Astrocyte of the cerebellum (primary cell): ENCODE measurements at places on chromosomes 11 and 22.

DNA sequence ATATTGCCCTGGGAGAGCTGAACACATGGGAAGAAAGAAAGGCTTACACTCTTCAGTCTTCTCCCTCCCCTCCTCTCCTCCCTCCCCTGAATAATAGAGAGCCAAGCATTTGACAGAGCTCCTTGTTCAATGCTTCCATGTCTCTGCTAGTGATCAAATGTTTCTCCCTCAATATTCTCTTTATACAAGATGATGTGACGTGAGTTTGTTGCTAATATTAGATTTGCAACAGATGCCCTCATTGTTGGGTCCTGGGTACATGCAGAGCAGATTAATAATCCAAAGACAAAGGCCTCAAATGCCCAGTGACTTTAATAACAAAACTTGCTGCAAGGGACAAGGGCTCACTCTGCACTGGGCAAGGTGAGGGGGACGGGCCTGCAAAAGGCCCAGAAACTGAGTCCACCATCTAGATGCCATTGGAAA lies 7.1 kb upstream of the ENDOD1 start:
- DNase-seq: no peak

- DNase-seq: no peak
Observed at GRCh38 chr11:112776834-112777233, 184.4 kb upstream of the NCAM1 start.

- DNase-seq: no peak
Observed at GRCh38 chr11:113668255-113668654, 37.9 kb downstream of the TMPRSS5 start.

DNA sequence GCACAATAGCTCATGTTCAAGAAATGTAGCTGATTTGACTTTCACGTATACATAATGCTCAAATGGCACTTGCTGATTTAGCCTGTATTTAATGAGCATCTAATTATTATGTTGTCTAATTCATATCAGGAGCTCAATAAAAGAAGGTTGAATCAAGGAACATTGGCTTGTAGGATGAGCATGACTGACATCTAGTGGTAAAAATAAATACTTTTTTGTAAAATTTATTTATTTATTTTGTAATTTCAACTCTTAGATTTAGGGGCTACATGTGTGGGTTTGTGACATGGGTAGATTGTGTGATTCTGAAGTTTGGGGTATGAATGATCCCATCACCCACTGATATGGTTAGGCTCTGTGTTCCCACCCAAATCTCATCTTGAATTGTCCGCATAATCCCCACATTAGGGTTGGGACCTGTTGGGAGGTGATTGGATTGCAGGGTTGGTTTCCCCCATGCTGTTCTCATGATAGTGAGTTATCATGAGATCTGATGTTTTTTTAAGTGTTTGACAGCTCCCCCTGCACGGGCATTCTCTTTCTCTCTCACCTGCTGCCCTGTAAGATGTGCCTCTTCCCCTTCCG lies 1.7 kb upstream of the OR52E5 start:
- no peak for DNase-seq

DNA sequence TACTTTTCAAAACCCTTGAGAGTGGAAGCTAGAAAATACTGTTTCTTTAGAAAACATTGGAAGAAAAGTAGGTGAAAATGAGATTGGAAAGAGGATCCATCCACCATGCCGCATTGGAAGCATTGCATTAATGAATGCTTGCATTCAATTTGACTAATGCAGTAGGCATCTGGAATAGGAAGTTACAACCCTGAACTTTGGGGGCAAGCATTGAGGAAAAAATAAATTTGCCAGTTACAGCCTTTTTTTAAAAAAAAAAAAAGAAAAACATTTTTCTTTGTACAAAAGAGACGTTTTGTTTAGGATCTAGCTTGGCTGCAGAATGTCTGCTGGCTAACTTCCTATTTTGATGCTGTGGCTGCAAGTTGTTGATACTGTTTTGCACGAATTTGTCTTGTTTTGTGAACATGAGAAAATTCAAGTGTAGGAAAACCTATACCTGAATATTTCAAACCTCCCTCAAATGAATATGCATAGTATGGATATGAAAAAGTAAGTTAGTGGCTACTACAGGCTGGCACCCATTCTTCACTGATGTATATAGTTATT lies 28.1 kb downstream of the RTN3 start:
- DNase-seq: no peak

DNA sequence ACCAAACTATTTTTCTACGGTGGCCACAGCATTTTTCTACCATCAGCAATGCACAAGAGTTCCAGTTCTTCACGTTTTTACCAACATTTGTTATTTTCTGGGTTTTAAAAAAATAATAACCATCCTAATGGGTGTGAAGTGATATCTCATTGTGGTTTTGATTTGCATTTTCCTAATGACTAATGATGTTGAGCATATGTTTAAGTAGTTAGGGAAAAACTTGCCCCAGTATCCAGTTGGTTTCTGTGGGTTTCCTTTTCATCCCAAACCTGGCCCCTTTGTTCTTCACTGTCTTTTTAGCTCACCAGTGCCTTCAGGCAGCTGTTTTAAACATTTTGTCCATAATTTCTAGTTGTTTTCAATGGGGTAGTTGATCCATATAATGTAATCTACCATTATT lies 14.7 kb upstream of the PTS start:
- no peak for DNase-seq

GRCh38 chr11:24344222-24344621 lies 152.6 kb upstream of the LUZP2 start:
- no peak for DNase-seq

GRCh38 chr11:66195867-66196266 lies 72.6 kb upstream of the RAB1B start:
- no peak for DNase-seq

DNA sequence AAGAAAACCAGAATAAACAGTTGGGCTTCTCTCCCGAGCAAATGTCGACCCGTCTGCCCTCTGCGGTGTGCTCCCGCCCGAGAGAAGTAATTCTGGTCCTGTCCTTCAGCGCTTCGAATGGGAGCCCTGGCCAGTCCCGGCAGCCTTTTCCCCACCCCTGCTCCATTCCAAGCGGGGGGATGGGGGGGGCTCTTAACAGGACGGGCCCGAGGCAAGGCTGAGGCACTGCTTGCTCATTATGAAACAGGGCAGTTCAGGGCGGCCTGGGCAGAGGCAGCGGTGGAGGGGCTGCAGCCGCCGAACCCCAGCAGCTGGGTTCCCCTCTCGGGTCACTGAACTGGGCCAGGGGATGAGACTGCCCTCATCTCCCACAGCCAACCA lies 9.1 kb downstream of the BACE1-AS start:
- peak; percentile 24 for DNase-seq

GRCh38 chr11:116397602-116398084 lies 375.1 kb downstream of the BUD13 start:
- no peak for DNase-seq

GRCh38 chr22:37843741-37844089 lies 419 bp downstream of the ANKRD54 start:
- no peak for DNase-seq

- DNase-seq: no peak
Observed at GRCh38 chr22:38221908-38222796, 20.4 kb downstream of the MAFF start.

DNA sequence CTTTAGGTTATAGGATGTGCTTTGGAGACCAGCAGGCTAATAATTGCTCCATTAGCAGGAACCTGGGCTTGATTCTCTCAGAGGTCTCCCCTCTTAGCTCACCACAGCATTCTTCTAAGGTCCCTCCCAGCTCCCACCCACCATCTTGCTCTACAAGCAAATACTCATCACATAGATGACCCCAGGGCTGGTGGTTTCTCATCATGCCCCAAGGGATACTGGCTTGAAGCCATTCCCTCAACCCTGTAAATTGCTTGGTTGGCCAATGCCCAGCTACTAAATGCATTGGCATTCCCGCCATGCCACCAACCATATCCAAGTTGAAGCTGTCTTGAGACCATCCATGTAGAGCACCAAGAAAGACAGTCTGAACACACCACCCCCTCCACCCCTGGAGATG lies 130.2 kb upstream of the NCAM1 start:
- DNase-seq: no peak

DNA sequence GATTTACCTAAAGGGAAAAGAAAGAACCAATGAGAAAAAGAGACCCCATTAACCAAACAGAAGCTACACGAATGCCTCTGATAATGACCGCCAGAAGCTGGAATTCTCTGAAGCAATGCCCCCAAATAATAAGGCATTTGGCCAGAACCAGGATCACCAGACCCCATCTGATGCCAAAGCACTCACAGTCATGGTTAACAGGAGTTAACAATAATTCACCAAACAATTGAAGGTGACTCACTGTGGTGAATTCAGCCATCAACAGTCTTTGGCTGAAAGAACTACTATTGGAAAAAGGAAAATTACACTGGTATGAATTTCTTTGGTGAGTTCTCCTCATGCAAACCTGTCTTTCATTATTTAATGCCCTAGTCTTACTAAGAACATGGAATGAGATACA lies 21.9 kb upstream of the NFRKB start:
- peak; percentile 58 for DNase-seq

DNA sequence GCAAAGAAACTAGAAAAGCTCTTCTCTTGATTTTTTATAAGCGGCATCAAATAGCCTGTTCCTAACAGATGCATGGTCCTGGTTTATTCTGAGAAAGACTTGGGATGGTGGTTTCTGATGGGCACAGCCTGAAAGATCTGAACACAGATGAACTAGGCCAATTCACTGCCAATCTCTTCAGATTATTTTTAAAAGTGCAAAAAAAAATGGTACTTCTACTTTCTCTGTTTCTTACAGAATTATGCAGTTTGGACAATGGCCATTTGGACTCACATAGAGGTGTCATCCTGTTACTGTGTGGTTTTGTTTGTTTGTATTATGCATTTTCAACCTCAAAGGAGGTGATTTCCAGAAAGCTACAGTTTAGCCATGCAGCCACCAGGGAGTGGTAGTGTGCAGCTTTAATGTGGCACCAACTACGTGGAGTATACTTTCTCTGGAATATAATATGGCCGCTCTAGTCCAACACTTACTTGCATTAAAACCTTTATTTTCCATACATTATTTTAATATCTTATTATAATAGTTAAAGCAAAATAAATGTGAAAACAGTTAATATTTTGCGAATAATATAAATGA lies 469.8 kb upstream of the KIRREL3 start:
- DNase-seq: no peak

DNA sequence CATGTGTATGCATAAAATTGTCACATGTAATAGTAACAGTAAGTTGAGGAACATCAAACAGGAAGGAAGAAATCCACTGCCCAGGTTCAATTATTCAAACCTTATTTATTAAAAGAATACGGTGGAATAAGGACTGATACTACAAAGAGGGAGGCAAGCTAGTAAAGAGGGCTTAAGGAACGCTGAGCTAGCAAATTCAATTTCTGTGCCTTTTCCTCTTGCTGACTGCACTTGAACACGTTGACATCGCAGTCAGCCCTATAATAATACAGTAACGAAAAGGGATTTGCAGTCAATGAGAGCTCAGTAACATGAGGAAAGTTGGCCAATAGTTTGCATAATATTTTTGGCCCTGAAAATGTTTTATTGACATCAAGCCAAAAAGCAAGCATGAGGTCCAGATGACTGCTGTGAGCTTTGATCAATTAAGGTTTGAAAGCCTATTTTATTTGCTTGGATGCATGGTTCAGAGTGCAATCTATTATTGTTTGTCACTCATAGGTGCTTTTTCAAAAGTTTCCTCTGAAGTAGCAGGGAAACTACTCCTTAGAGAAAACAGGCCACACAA lies 861.8 kb downstream of the LRRC4C start:
- no peak for DNase-seq

DNA sequence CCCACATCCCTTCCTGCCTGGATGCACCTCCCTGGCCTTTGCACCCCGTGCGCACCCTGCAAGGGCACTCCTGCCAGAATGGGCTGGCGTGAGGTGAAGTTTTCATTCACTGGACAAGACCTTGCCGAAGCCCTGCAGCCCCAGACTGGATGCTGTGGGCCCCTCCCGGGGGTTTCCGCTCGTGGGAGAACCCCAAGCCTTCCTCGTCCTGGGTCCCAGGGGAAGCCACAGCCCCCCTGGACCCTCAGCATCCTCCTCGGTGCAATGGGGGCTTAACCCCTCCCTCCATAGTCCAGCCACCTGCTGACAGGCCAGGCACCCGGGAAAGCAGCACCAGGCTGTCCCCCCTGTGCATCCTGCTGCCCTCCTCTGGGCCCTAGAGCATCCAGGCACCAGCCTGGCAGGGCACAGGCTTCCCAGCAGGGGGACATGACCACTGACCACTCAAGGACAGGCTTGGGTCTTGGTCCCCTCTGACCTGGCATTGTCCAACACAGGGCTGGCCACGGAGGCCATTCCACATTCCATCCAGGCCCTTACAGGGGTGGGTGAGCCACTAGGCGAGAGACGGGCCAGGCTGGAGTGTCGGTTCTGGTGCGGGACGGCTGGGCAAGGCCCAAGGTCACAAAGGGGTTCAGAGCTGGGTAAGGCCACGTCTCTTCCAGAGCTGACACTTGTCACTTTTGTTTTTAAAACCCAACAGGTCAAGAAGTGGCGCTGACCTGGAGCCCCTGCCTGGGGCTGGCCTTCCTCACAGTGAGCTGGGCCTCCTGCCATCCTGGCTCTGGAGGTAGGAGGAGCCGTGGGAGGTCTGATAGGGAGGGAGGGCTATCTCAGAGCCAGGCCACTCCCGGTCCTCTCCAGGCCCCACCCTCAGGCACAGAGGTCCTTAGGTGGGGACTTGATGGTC lies 41.5 kb upstream of the PPARA start:
- no peak for DNase-seq

GRCh38 chr11:120501976-120502755 lies 9.4 kb upstream of the GRIK4 start:
- no peak for DNase-seq

- DNase-seq: no peak
Observed at GRCh38 chr22:20151276-20151588, 377 bp upstream of the CCDC188 start.

- no peak for DNase-seq
Observed at GRCh38 chr11:115677190-115677589, 173.0 kb upstream of the CADM1 start.

GRCh38 chr22:27115816-27116256 lies 458.4 kb downstream of the MIAT start:
- peak; percentile 66 for DNase-seq

GRCh38 chr22:31089160-31090100 lies 8.3 kb downstream of the SMTN start:
- DNase-seq: no peak

DNA sequence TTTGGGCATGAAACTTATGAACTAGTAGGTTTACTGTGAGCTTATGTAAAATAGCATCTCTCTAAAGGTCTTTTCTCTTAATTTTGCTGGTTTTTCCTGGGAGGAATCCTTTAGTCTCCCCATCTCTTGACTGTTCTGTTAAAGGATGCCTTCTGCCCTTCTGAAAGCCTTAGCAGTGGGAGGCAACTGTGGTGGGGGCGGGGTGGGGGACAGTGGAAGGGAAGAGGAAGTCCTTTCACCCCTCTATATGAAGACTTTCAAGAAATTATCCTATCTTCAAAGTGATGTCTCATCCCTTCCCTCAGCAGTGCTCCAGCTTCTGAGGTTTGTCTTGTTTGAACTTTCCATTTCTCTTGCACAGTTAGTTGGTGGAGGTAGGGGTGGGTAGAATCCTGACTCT lies 73.1 kb downstream of the ELP4 start:
- no peak for DNase-seq

DNA sequence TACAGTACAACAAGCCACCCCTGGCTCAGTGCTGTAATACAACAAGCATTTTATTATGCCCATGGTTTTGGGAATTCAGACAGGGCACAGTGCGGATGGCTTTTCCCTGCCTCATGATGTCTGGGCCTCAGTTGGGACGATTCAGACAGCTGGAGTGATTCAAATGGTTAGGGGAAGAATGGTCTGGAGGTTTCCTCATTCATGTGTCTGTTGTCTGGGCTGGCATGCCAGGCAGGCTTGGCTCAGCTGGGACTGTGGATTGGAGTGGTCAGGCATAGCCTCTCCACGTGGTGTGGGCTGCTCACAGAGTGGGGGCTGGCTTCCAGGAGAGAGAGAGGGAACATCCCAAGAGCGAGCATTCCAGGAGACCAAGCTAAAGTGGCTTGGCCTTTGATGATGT lies 164.4 kb downstream of the C11orf91 start:
- no peak for DNase-seq
